ENCODE measurements at places on chromosomes 7 and 10.

DNA sequence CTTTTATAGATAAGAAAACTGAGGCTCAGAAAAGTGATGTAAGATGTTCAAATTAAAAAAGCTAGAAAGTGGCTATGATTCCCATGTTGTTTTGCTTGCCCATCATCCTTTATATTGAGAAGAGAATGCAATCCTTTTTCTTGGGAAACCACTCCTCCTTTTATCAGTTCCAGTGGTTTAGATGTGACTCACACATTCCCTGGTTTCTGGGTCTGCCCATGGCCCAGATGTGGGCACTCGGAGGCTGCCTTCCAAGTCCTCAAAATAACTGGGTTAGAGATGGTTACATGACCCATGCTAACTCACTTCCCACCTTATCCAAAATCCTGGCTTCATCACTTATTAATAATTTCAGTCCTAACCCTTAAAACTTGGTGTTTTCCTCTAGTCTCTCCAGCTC, 550.0 kb downstream of the MDFIC start:
- DNase-seq = no peak

- no peak for DNase-seq
These were observed 10.6 kb upstream of the CPVL start for GRCh38 chr7:29156907-29157452.

- DNase-seq = no peak
These were observed 1.9 kb downstream of the MAGI2 start for GRCh38 chr7:79451580-79451979.

GRCh38 chr7:21544715-21545114, 1.9 kb downstream of the DNAH11 start:
- DNase-seq = no peak

Measured in stimulated activated naive CD8-positive, alpha-beta T cell treated with anti-CD3 and anti-CD28 coated beads, Interleukin-15, amount 100 ng/mL, for 72 hours (primary cell).